SK-N-SH (cell line): ENCODE measurements at places on chromosomes 1 and 21. TPM values are rescaled to one million over a fixed set of nuclear protein-coding genes. Genes with fewer than 3 reads are reported as not detected.

The SLAMF7 gene
- polyA plus RNA-seq, result not detected in 2 replicates

The NID1 gene
- 49.3 and 74.3 TPM in 2 replicates for polyA plus RNA-seq

The CD34 gene
- 0.59 and 0.62 TPM in 2 replicates for polyA plus RNA-seq

The ZNF593OS gene
- not detected in 2 replicates for polyA plus RNA-seq

DNA sequence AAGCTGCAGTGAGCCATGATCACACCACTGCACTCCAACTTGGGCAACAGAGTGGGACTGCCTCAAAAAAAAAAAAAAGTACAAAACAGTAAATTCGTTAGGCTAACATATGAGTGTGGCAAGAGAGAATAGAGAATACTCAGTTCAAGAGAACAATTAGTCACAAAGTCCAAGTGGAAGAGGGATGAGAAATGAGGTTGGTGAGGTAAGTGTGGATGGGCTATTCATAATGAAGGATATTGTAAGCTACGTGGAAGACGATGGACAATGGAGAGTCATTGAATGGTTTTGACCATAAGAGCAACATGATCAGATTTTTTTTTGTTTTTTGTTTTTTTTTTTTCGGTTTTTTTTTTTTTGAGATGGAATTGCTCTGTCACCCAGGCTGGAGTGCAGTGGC is 34.8 kb downstream of the WDTC1 start:
- H3K4me3 ChIP-seq, result no peak overlapping the region
- no peaks in the 10 kb centered on the region for H3K4me1 ChIP-seq
- no peak overlapping the region for H3K27ac ChIP-seq
- no peaks in the 10 kb centered on the region for H3K27me3 ChIP-seq

DNA sequence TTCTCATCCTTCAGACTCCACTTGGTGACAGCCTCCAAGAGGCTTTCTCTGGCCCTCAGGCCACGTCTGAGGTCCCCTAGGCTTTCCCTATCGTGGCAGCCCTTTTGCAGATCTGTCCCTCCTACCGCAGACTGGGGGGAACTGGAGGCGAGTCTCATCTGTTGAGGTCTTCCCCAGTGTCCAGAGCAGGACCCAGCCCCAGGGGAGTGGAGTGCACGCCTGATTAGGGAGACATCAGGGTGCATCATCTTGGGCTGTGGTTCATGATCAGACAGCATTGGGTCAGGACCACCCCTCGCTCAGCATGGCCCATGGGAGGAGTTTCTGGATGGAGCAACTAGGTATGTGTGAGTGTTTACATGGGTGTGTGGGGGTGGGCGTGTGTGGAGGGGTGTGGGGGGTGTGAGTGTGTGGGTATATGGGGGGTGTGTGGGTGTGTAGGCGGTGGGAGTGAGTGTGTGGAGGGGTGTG is 8.5 kb upstream of the MATN1 start:
- DNase-seq, result no peak
- peaks cover 6% of the 10 kb centered on the region for H3K4me1 ChIP-seq
- H3K4me3 ChIP-seq, result no peak overlapping the region
- H3K36me3 ChIP-seq, result no peaks in the 10 kb centered on the region
- H3K27me3 ChIP-seq, result no peaks in the 10 kb centered on the region

DNA sequence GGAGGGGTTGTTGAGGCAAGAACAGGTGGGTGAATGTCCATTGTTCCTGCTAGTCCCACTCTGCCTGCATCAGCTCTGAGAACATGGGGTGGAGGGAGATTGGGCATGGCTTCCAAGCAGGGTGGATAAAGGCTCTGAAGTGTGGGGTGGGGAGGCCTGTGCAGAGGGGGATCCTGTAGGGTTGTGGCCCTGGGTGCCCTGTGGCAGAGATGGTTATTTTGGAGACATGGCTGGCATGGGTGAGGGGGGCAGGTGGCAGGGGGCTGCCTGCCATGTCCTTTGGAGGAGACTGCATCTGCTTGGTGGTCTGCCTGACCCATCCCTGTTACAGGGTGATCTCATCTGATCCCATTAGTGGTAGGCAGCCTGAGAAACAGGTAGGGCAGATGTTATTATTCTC is 11.2 kb downstream of the MYOG start:
- no peak for DNase-seq
- H3K27ac ChIP-seq, result no peak overlapping the region
- no peaks in the 10 kb centered on the region for H3K36me3 ChIP-seq
- H3K4me1 ChIP-seq, result peaks cover 5% of the 10 kb centered on the region
- H3K27me3 ChIP-seq, result no peaks in the 10 kb centered on the region

- peaks cover 3% of the 10 kb centered on the region; the same call in 1 of the 2 replicates for H3K4me1 ChIP-seq
- H3K4me3 ChIP-seq, result no peak overlapping the region
Measured at GRCh38 chr1:39416609-39417008, 74.8 kb upstream of the BMP8A start.

DNA sequence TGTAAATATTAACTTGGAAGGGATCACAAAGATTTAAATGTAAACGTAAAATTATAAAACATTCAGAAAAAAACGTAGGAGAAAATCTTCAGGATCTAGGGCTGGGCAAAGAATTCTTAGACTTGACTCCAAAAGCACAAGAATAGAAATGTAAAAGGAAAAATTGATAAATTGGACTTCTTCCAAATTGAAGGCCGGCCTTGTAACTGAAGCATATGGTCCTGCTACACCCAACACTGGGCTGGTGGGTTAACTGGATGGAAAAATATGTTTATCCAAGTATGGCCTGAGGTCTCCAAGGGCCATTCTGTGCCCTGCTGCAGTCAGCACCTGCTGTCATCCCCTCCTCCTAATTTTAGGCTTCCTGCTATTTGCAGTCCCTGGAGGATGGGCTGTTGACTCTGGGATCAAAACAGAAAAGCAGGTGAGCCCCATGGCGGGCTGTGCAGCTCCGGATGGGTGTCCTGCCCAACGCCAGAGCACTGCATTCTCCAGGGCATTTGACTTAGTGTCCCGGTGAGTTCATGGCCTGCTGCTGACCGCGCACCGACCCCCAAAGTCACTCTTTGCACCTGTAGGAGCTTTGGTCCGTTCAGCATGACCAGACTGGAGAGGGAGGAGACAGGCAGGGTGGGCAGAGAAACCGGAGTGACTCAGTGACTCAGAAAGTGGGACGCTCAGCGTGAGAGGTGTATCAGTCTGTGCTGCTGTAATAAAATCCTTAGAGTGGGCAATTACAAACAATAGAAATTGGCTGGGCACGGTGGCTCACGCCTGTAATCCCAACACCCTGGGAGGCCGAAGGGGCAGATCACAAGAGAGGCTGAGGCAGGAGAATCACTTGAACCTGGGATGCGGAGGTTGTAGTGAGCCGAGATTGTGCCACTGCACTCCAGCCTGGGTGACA is 6.1 kb upstream of the AIRE start:
- DNase-seq, result no peak
- H3K4me3 ChIP-seq, result no peak overlapping the region
- no peaks in the 10 kb centered on the region for H3K36me3 ChIP-seq

- H3K4me3 ChIP-seq, result no peak overlapping the region
- no peaks in the 10 kb centered on the region for H3K27me3 ChIP-seq
- H3K4me1 ChIP-seq, result no peaks in the 10 kb centered on the region; the same call in 1 of the 2 replicates
- no peaks in the 10 kb centered on the region for H3K36me3 ChIP-seq
Measured at GRCh38 chr21:34582506-34583150, 32.3 kb downstream of the RCAN1 start.

GRCh38 chr1:7847599-7847998 is 5.3 kb downstream of the UTS2 start:
- H3K36me3 ChIP-seq, result peaks cover 7% of the 10 kb centered on the region
- DNase-seq, result no peak
- no peak overlapping the region for H3K27ac ChIP-seq
- no peaks in the 10 kb centered on the region; the same call in 1 of the 2 replicates for H3K4me1 ChIP-seq
- no peak overlapping the region for H3K4me3 ChIP-seq
- H3K27me3 ChIP-seq, result no peaks in the 10 kb centered on the region

DNA sequence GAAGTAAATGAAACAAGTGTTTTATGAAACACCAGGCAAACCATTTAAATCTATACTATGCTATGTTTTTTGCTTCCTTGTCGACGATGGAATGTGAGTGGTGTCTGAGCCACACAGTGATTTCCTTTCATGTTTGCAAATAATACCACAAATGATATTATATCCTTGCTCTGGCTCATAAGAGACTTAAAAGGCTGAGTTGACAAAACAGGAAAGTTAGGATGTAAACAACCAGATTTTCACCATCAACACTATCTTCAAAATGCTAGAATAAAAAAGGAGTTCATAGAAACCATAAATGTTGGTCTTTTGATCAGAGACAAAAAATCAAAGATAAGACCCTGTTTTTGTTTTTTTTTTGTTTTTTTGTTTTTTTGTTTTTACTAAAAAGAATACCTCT is 17.8 kb upstream of the MAGI3 start:
- no peaks in the 10 kb centered on the region for H3K4me1 ChIP-seq
- H3K27ac ChIP-seq, result no peak overlapping the region
- no peaks in the 10 kb centered on the region for H3K27me3 ChIP-seq
- no peak for DNase-seq
- H3K4me3 ChIP-seq, result no peak overlapping the region
- H3K36me3 ChIP-seq, result no peaks in the 10 kb centered on the region

GRCh38 chr1:91099746-91100621 is 78.1 kb upstream of the ZNF644 start:
- H3K27ac ChIP-seq, result no peak overlapping the region
- no peaks in the 10 kb centered on the region for H3K4me1 ChIP-seq

- peaks cover 7% of the 10 kb centered on the region; the same call in 1 of the 2 replicates for H3K4me1 ChIP-seq
- no peak overlapping the region for H3K4me3 ChIP-seq
- H3K27me3 ChIP-seq, result peaks cover 8% of the 10 kb centered on the region; the same call in 1 of the 2 replicates
- H3K36me3 ChIP-seq, result no peaks in the 10 kb centered on the region
- H3K27ac ChIP-seq, result no peak overlapping the region
Measured at GRCh38 chr1:39086386-39086785, 60.2 kb downstream of the NDUFS5 start.

GRCh38 chr1:28950449-28950848 is 36.1 kb downstream of the EPB41 start:
- peak; percentile 25 for DNase-seq
- no peaks in the 10 kb centered on the region; the same call in 1 of the 2 replicates for H3K4me1 ChIP-seq
- no peak overlapping the region for H3K4me3 ChIP-seq
- no peaks in the 10 kb centered on the region for H3K36me3 ChIP-seq

GRCh38 chr1:178477841-178478240 is 18.9 kb downstream of the CLEC20A start:
- no peak for DNase-seq
- H3K4me1 ChIP-seq, result no peaks in the 10 kb centered on the region
- H3K27ac ChIP-seq, result no peak overlapping the region
- peaks cover 36% of the 10 kb centered on the region for H3K36me3 ChIP-seq
- no peak overlapping the region for H3K4me3 ChIP-seq

DNA sequence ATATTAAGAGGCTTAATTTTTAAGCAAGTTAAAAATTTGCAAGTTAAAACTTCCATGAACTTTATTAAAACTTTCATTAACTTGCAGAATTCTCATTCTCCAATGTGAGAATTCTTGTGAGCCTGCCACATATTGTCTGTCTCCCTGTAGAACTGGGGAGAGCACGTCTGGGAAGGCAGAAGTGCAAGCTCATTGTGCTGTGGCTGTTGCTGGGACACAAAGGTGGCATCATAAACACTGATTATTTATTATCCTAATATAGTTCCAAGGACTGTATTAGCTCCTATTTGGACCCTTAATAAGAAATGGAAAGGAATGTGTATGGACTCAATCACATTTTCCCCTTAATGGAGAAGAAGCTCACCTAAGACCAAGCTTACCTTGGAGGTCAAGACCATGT is 68.7 kb upstream of the MROH9 start:
- peaks cover 7% of the 10 kb centered on the region; the same call in 1 of the 2 replicates for H3K4me1 ChIP-seq
- peaks cover 5% of the 10 kb centered on the region for H3K36me3 ChIP-seq
- no peak overlapping the region for H3K4me3 ChIP-seq
- H3K27ac ChIP-seq, result no peak overlapping the region
- no peak for DNase-seq
- no peaks in the 10 kb centered on the region for H3K27me3 ChIP-seq

DNA sequence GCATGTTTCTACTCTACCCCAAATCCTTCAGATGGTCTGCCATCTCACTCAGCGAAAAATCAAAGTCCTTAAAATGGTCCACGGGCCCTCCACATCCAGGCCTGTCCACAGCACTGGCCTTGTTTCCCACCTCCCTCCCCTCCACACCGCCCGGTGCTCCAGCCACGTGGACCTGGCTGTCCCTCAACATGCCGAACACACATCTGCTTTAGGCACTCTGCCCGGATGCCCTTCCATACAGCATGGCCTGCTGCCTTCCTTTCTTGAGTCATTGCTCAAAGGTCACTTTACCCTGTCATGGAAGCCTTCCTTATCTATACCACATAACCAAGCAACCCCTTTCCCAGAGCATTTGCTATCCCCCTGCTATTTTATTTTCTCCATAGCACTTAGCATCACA is 143.0 kb downstream of the DNM3 start:
- no peak for DNase-seq
- H3K27me3 ChIP-seq, result no peaks in the 10 kb centered on the region; the same call in 1 of the 2 replicates
- H3K36me3 ChIP-seq, result no peaks in the 10 kb centered on the region
- no peaks in the 10 kb centered on the region; the same call in 1 of the 2 replicates for H3K4me1 ChIP-seq
- H3K4me3 ChIP-seq, result no peak overlapping the region
